ENCODE measurements at places on chromosomes 4 and X. TPM values are rescaled to one million over a fixed set of nuclear protein-coding genes. Genes with fewer than 3 reads are reported as not detected.

GRCh38 chr4:2948895-2949781, 14.1 kb downstream of the NOP14 start:
- DNase-seq: no peak

DNA sequence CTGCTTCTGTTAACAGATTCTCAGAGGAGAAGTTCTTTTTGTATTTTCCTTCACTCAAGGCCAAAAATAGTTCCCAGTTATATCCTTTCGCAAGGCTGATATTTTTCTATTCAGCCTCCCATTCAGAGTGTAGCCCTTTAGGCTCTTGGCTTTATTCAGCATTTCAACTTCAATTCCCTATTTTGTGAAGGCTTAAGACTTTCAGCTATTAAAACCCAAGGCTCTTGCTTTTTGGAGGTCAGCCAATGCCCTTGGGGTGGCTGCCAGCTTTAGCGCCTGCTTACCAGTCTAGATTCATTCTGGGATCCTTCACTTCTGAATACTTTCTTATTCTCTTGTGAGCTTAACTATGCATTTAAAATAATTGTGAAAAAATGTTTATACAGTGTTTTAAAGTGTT, 57.3 kb upstream of the ADGRA3 start:
- DNase-seq: no peak

The ARMCX2 gene
- polyA plus RNA-seq: 39.7 TPM

The HMX1 gene
- polyA plus RNA-seq: not detected
